Spinal cord (tissue), 10 donors: ENCODE measurements at places on chromosomes 12 and 14. TPM values are rescaled to one million over a fixed set of nuclear protein-coding genes. Genes with fewer than 3 reads are reported as not detected.

Gene SYT1
- total RNA-seq: 100 TPM

Gene SSPN
- 23.2 TPM for total RNA-seq

Gene TMPRSS12
- not detected for total RNA-seq

Gene ZNF385A
- 5.0 TPM for total RNA-seq

Gene DDX47
- total RNA-seq: 66.3 TPM

Gene AMIGO2
- total RNA-seq: 5.6 TPM

DNA sequence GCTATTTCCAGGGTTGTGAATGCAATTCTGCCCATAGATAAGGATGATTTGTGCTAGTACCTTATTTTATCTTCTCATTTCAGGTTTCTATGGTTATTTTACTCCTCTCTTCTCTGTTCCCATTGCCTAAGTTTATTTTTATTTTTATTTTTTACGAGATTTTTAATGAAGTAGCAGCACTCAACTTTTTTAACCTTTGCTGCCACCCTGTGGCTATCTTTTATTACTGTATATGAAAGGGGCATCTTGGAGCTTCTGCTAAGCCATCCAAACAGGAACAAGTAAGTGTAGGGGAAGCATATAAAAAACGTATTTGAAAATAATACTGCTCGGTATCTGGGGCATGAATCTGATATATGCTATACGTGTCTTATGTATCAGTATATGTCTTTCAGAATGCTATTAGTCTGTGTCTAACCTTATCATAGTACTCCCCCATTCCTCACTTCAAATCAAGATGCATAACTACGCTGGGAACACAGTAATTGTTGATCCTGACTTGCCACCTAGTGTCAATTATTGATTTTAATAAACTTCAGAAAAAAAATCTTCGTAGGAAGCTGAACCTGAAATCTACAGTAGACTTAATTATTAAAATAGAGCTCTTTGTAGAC, 60.3 kb downstream of the KLRG1 start:
- DNase-seq: peak; percentile 30
- H3K36me3 ChIP-seq: no peaks in the 10 kb centered on the region
- H3K4me1 ChIP-seq: no peaks in the 10 kb centered on the region
- no peak overlapping the region for H3K27ac ChIP-seq
- H3K27me3 ChIP-seq: no peaks in the 10 kb centered on the region

- H3K27ac ChIP-seq: no peak overlapping the region
- no peak for DNase-seq
- no peaks in the 10 kb centered on the region for H3K27me3 ChIP-seq
- H3K4me1 ChIP-seq: peaks cover 18% of the 10 kb centered on the region
Observed at GRCh38 chr12:120066341-120066740, 50.2 kb downstream of the RAB35 start.

- peaks cover 8% of the 10 kb centered on the region for H3K4me1 ChIP-seq
- no peak overlapping the region for H3K27ac ChIP-seq
- DNase-seq: no peak
Observed at GRCh38 chr12:117643971-117644370, 282.5 kb upstream of the NOS1 start.

DNA sequence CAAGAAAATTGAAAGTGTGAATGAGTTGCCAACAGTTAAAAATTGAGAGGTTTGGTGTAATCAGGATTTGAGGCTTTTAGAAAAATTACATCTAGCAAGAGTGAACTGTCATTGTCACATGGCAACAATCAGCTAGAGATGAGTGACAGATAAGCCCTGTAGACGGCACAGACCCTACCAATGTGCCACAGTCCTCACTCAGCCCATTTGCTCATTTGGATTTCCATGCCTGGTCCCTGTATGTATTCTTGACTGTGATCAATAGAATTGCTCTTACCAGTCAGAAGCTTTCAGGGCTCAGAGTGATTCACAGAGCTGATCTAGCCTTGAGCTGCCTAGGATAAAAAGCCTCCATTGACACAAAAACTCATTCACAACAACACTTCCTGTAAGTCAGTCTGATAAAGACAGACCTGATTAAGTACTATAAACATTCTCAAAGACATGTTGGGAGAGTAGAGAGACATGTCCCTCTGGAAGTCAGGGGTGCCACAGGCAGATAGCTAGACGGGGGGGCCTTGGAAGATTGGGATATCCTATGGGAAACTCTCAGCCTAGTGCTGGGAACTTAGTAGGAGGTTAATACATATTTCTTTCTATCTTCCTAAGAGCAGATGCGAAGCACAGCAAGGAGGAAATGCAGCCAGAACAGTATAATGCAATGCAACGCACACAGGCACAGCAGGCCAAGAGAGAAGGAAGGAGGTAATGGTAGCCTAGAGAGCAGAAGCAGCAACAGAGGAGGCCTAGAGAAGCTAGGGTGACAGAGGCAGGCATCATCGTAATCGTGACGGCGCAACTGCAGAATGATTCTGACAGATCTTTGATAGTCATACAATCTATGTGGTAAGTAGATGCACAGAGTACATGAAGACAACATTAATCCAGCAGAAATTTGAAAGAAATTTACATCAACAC, 2.0 kb upstream of the PELI2 start:
- no peak overlapping the region for H3K27ac ChIP-seq
- no peaks in the 10 kb centered on the region for H3K27me3 ChIP-seq
- no peak overlapping the region for H3K4me3 ChIP-seq
- no peak for DNase-seq
- peaks cover 4% of the 10 kb centered on the region for H3K4me1 ChIP-seq

- no peaks in the 10 kb centered on the region for H3K36me3 ChIP-seq
- peak; percentile 30 for DNase-seq
- no peak overlapping the region for H3K4me3 ChIP-seq
- no peak overlapping the region for H3K27ac ChIP-seq
- H3K4me1 ChIP-seq: no peaks in the 10 kb centered on the region
Observed at GRCh38 chr12:22459838-22460490, 84.4 kb downstream of the C2CD5 start.

- no peak for DNase-seq
- peaks cover 11% of the 10 kb centered on the region for H3K4me1 ChIP-seq
- no peak overlapping the region for H3K27ac ChIP-seq
- H3K27me3 ChIP-seq: no peaks in the 10 kb centered on the region
- no peak overlapping the region for H3K4me3 ChIP-seq
- H3K36me3 ChIP-seq: peaks cover 74% of the 10 kb centered on the region
Observed at GRCh38 chr12:122057007-122057735, 21.4 kb upstream of the MLXIP start.

DNA sequence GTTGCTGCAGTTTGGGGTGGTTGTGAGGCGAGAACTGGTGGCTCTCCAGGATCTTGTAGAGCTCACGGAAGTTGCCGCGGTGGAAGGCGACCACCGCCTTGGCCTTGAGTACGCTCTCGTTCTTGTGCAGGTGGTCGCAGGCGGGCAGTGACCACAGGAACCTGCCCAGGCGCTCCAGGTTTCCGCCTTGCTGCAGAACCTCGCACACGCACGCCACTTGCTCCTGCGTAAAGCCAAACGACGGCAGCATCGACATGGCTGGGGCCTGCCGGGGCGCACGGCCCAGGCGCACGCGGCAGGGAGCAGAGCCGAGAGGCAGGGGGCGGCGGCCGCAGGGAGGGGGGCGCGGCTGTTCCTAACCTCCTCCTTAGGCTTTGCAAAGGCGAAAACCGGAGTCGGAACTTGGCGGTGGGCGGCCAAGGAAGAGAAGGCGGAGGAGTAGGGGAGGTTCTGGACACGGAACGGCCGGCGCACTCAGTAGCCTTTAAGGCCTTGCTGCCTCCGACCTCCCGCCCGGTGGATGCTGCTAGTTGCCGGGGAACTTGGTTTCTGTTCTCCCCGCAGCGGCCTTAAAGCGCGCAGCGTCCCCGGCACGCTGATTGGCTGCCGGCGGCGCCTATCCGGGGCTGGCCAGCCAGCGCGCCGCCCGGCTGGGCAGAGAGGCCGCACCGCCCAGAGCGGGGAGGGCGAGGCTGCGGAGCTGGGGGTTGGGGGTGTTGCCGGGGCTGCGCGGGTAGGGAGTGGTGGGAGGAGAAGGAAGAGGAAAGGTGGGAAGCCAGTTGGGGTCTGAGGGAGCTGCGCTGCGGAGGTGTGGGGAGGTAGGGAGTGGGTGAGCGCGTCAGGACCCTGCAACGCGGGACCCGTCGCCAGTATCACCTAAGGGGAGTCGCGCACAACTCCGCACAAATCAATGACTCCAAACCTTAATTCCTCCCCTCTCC, at the start of gene SIX1:
TSS of gene SIX1 (minus strand) at position 544 of the 941 bp plus-strand sequence. CDS start at position 256, 288 bp downstream.
- H3K27me3 ChIP-seq: peaks cover 100% of the 10 kb centered on the region
- H3K36me3 ChIP-seq: no peaks in the 10 kb centered on the region
- no peak within 1 kb of the TSS for H3K27ac ChIP-seq

- no peaks in the 10 kb centered on the region for H3K27me3 ChIP-seq
- H3K4me3 ChIP-seq: no peak overlapping the region
- no peak overlapping the region for H3K27ac ChIP-seq
- DNase-seq: peak; percentile 57
- no peaks in the 10 kb centered on the region for H3K36me3 ChIP-seq
Observed at GRCh38 chr14:49497725-49498348, 88.3 kb downstream of the RPS29 start.

GRCh38 chr12:49367381-49368239, at the start of gene SPATS2:
TSS of gene SPATS2 (plus strand) at chr12:49367462. CDS start at chr12:49461013, 93,551 bp downstream.
- no peaks in the 10 kb centered on the region for H3K36me3 ChIP-seq
- H3K27ac ChIP-seq: peak within 1 kb of the TSS; percentile 99
- DNase-seq: peak; percentile 75
- H3K4me3 ChIP-seq: peak within 1 kb of the TSS; percentile 95
- H3K4me1 ChIP-seq: peaks cover 10% of the 10 kb centered on the region

DNA sequence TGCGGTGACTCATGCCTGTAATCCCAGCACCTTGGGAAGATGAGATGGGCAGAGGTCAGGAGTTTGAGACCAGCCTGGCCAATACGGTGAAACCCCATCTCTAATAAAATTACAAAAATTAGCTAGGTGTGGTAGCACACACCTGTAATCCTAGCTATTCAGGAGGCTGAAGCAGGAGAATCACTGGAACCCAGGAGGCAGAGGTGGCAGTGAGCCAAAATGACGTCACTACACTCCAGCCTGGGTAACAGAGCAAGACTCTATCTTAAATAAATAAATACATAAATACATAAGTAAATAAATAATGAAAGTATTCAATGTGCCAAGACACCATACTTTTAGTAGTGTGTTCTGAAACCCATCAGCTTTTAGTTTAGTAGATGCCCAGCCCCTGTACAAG, 308.1 kb upstream of the FLRT2 start:
- no peak overlapping the region for H3K27ac ChIP-seq
- H3K4me1 ChIP-seq: no peaks in the 10 kb centered on the region
- H3K4me3 ChIP-seq: no peak overlapping the region
- no peak for DNase-seq

DNA sequence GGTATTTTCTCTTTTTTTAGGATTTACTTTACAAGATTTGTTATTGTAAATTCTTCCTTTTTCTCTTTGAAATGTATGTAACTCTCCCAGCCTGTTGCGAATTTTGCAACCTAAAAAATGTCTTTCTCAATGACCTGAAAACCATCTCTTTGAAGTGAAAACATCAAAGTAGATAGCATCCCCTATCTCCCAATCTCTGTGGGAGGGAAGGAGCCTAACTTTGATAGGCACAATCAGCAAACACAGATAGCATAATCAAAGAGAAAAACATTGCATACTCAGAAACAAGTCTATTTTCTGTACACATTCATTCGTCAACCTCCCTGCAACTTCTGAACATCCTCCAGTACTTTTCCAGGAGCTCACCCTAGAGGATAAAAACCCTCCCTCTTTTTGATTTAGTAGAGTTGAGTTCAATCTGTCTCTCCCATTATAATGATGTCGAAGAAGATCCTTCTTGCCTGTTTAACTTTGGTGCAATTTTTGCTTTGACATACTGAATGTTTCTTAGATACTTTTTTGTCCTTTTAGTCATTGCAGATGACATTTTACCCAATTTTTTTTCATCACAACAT, 849.2 kb upstream of the LRFN5 start:
- no peaks in the 10 kb centered on the region for H3K27me3 ChIP-seq
- H3K36me3 ChIP-seq: no peaks in the 10 kb centered on the region
- H3K4me1 ChIP-seq: no peaks in the 10 kb centered on the region
- no peak overlapping the region for H3K4me3 ChIP-seq

DNA sequence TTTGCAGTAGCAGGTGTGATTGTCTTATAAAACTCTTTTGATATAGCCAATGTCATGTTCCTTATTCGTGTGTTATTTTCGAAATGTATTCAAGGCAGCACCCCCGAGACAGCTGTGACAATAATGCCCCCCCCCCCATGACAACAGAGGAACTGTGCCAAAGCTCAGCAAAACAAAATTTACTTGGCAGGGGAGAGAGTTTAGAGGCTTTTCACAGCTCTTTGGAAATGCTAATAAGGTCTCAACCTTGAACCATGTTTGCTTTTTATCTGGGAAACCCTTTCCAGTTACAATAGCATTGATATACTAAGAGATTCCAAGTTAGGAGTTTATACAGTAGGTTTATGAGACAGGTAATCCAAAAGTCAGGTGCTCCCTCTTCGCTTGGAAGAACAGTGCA, 56.4 kb upstream of the USP44 start:
- peaks cover 5% of the 10 kb centered on the region for H3K4me1 ChIP-seq
- H3K27ac ChIP-seq: no peak overlapping the region
- H3K4me3 ChIP-seq: no peak overlapping the region
- H3K27me3 ChIP-seq: no peaks in the 10 kb centered on the region

DNA sequence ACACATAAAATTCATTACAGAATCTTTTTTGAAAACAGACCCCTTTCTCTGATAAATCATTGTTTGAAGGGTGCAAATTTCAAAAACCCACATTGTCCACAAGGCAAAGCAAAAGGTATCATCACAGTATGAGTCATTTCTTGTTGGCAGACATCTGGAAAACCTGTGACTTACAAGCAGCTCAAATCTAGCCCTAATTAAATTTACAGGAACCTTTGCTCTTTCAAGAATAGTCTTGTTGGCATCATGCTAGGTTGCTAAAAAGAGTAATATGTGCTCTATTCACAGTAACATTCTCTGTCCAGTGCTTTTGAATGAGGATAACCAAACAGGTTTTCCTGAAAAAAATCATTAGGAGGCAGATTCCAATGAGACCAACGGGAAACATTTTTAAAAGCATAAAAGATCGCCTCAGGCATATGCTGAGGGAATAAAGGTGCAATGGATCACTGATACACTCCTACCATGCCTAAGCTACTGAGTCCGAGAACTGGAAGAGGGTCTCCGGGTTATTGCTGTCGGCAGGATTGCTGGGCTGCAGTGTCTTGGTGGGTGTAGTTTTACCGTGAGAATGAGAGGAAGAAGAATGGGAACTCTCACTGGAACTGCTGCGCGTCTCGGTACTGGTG, 55.5 kb upstream of the TTC7B start:
- H3K27me3 ChIP-seq: no peaks in the 10 kb centered on the region
- H3K4me3 ChIP-seq: no peak overlapping the region
- no peaks in the 10 kb centered on the region for H3K4me1 ChIP-seq
- no peaks in the 10 kb centered on the region for H3K36me3 ChIP-seq
- peak overlapping the region; percentile 44 for H3K27ac ChIP-seq
